Stimulated activated CD8-positive, alpha-beta memory T cell treated with anti-CD3 and anti-CD28 coated beads, Interleukin-4, amount 100 ng/mL, for 24 hours (primary cell): ENCODE measurements at places on chromosomes 5 and 9.

DNA sequence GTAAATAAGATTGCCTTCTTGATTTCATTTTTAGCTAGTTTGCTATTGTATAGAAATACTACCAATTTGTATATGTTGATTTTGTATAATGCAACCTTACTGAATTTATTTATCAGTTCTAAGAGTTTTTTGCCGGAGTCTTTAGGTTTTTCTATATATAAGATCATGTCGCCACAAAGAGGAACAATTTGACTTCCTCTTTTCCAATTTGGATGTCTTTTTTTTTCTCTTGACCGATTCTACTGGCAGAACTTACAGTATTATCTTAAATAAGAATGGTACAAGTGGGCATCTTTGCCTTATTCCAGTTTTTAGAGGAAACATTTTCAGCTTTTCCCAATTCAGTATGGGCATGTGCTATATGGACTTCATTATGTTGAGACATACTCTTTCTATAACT, 624.7 kb upstream of the ACO1 start:
- no peak for DNase-seq

DNA sequence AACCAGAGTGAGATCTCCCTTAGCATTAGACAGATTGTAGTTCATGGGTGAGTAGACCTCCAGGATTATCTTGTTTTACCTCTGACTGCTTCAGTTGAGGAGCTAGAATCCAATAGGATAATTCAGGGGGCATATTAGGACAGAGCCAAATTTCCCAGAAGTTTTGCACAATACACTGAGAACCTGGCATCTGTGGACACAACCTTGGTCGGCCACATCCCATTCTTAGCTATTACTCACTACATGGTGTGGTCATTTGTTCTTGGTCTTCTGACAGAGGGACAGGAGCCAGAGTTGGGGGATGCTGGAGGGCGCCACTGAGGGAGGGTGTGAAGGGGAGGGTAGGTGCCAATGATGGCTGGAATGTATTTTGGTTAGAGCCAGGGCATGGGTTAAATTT, 66.6 kb downstream of the NPR3 start:
- DNase-seq = no peak

DNA sequence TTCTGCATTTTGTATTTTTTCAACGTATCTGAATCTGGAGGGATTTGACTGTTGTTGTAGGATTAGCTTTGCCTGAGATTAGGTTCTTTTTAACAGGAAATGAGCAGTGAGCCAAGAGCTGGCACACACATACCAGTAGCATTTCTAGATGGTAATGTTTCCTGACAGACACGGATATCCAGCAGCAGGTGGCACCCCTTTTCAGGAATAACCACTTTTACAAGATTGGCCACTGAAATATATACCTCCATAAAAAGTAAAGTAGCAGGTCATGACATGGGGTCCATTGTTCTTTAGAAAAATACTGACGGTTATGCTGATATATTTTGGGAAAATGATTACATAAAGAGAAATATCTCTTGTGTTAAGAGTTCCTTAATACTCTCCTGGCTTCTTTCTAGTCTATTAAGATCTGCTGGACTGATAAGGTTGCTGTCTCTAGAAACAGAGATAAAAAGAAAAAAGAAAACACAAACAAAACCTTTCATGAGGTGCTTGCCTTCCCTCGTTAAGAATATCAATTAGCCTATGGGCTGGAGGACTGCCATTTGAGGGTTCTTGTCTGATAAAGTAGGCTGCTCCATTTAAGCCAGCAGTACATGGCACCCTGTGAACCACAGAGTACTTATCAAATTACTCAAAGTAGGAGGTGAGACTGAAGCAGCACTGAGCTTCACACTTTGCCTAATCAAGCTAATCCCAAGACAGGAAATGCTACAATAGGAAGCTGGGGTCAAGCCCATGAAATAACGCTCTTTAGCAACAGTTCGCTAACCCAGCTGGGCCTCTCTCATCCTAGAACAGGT, 101.6 kb upstream of the PCA3 start:
- no peak for DNase-seq

DNA sequence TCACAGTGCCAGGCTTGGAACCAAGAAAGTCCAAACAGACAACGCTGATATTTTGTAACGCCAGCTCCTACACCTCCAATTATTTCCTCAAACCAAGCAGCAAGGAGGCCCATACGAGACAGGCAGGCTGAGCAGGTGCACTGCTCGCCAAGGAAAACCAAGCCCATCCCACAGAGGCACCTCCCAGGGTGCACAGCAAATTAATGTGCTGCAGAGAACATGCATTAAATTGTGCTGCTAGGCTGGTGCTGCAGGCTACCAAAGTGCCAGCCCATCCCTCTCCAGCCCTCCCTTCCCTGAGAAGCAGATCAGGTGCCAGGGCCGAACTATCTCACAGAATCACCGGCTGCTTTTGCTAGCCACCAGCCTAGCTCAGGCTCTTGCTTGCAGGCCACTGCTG, 137.8 kb downstream of the PAX5 start:
- DNase-seq = no peak

DNA sequence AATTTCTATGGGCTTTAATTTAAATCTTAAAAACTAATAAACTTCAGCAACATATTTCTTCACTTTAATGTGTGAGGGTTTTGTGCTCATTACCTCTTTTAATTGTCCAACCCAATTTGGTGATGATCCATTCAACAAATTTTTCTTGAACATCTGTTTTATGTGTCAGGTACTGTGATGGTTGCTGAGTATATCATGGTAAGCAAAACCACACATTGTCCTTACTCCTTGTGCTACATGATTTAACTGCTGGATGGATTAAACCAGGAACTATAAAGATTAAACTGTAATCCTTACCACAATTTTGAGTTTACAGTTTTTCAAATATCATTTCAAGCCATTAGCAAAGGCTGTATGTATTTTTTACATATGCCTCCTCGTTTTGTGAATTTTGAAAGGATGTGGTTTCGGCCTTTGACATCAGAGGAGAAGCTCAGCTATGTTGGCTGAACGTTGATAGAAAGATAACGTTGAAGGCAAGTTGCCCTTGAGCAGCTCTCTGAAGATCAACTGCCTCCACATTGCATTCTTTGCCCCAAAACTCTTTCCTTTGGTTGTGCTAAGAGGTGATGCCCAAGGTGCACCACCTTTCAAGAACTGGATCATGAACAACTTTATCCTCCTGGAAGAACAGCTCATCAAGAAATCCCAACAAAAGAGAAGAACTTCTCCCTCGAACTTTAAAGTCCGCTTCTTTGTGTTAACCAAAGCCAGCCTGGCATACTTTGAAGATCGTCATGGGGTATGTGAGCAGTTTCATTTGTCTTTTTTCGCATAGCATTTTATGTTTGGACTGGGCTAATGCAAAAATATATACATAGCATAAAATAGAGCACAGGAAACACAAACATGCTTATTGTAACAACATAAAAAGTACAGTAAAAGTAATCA, at the start of gene ITK:
Gene ITK (plus strand): TSS at position 467 of the 891 bp plus-strand sequence. CDS start 138 bp downstream, at position 605.
- DNase-seq = no peak
